Caudate nucleus (tissue), 63 donors: ENCODE measurements at places on chromosomes 11 and 22.

- DNase-seq = no peak
These were observed 877.1 kb upstream of the CNTN5 start for GRCh38 chr11:98143661-98144060.

- no peak for DNase-seq
These were observed 634 bp downstream of the TIMM8B start for GRCh38 chr11:112085822-112086421.

DNA sequence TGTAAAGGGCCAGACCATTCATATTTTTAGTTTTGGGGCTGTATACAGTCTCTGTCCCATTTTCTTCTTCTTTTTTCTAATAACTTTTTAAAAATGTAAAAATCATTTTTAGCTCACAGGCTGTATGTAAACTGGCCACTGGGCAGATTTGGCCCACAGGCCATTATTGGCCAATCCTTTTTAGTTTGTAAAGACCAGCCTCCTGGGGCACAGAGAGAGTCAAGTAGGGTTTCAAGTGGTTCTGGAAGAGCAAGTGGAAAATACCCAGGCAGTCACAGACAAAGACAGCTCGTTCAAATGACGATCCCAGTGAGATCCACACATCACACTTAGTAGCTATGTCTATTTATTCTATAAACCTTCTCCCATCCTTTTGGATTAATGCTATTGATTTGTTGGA is 150.2 kb upstream of the ARHGAP20 start:
- no peak for DNase-seq

DNA sequence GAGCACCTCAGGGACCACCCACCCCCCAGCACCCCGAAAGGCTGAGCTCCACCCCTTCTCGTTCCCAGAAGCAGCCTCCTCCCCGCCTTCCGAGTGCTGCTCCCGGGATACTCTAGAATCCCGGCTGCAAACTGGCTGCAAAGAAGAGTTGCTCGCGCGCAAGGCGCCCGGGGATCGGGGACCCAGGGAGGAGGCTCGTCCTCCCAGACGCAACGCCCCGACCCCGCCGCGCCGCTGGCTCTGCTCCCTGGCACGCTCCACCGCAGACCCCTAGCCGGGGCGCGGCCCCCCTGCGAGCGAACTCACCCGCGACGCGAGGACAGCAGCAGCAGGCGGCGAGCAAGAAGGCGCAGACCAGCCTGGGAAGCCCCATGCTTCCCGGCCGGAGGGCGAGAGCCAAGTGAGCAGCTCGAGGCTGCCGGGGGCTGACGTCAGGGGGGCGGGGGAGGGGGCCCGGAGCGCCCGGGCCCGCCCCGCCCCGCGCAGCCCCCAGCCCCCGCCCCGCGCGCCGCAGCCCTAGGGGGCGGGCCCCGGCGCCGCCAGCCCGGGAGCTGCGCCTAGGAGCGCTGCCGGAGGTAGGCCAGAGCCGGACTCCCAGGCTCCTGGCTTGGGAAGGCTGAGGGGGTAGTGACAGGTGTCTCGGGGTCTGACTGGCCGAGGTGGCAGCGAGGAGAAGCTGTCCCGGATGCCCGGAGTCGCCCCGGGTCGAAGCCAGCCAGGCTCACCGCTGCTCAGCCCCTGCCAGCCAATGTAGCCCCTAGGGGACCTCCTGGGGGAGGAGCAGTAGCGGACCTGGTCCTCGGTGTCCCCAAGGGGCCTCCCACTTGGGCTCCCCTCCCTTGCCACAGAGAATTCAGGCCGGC is at the start of gene MCAM:
Gene MCAM, minus strand, starts transcription at position 402 of the 863 bp plus-strand sequence. Its CDS starts 29 bp downstream, at position 373.
- no peak for DNase-seq

GRCh38 chr11:19813158-19813879 is 100.7 kb downstream of the NAV2 start:
- DNase-seq = no peak

- DNase-seq = no peak
These were observed 134.3 kb downstream of the CRYBB2 start for GRCh38 chr22:25353516-25354445.

GRCh38 chr11:62546929-62547625 is 471 bp upstream of the AHNAK start:
- no peak for DNase-seq

GRCh38 chr22:38696606-38697424 is 3.9 kb downstream of the JOSD1 start:
- DNase-seq = no peak

DNA sequence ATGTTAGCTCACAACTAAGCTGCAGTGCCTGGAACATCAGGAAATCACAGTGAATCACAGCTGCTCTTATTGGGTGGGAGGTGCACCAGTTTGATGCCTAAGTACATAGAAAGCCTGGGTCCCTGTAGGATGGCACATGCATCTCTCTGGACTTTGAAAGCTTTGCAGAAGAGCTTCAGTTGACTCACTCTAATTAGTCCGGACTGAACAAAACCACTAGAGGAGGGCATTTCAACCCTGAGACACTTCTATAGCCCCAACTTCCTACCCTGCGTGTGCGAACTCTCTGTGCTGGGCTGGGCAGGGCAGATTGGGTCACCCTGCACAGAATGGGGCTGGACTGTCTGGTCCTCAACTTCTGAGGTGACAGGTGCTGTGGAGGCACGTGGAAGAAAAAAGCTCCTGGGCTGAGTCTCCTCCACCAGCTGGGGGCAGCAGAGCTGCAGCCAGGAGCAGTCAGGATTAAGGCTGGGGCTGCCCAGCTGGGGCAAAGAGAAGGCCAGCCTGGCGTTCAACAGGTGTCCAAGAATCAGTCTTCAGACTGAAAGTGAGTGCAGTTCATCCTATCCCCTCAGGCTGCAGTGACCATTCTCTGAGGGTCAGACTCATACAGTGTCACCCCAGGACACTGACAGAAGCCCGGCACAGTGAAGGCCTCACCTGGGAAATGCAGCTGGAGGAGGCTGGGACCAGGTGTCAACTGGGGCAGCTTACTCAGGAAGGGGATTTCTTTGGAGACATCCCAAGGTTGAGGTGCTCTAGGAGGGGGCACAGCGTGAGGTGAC is 22.1 kb downstream of the GGTLC2 start:
- DNase-seq = no peak

DNA sequence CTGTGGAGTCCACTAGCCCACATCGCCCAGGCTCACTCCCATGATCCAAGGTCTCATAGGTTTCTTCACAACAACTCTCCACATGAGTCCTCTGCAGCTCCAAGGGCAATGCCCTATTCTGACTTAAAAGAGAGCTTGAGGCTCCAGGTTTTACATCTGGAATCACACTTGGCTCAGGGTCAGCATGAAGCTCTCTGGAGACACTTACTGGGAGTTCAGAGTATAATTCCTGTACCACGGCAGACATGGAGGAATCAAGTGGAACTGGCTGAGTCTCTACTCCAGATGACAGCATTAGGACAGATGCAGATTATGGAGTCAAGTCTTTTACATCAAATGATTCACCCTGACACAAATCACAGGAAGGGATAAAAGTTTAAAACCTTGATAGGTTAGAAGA is 11.4 kb downstream of the PRR14L start:
- DNase-seq = no peak

DNA sequence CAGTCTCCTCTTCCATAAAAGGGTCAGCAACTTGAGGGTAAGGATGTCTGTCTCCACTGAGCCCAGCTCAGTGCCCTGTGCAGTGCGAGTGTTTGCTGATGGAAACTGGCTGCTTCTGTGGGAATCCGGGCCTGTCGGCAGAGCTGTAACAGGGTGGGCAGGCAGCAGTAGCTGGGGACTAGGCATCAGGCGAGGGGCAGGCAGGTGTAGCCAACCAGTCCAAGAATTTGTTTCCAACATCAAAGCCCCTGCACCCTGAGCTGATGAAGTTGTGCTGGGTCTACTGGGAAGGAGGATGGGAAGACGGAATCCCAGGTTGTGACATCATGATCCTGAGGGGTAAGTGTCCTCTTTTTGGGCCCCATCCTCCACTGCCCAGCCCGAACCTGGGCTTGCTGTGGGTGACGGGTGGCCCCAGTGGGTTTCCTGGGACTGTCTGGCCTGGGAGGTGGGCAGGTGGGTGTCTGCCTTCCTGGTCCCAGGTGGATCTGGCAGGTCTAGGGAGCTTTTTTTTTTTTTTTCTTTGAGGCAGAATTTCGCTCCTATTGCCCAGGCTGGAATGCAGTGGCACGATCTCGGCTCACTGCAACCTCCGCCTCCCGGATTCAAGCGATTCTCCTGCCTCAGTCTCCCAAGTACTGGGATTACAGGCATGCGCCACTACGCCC is 11.0 kb downstream of the SLC29A2 start:
- no peak for DNase-seq

- DNase-seq = no peak
These were observed 128.9 kb downstream of the RBFOX2 start for GRCh38 chr22:35899736-35900135.

DNA sequence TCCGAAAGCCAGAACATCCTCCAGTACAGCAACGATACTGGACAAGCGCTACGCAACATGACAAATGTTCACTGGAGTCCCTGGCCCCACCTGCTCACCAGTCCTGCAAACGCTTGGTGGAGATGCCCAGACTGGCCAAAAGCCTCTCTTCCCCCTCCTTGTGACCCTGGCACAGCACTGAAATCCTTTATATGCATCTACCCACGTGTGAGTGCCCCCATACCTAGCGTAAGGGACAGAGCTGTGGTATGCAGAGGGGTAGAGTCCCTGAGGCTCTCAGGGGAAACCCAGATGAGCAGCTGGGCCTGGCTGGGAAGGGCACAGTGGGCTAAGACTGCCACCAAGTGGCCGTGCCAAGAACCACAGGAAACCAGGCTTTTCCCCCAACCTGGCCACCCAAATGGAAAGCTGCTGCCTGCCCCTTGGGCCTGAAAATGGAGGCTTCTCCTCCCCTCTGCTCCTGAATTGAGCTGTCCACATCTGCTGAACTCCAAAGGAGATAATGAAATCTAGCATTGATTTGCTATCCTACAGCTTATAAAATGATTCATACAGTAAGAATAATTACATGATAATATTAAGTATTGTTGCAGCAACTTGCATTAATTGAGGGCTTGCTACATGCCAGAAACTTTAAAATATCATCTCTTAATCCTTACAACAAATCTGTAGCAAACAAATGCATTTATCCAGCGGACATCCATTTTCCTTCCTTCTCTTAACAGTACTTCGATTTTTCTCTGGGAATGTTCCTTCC is 24.8 kb upstream of the TTC12 start:
- DNase-seq = no peak
